ENCODE measurements at places on chromosomes 11 and 22.

- no peak for DNase-seq
Observed at GRCh38 chr11:18457450-18457849, 1.8 kb downstream of the LDHAL6A start.

GRCh38 chr11:34948696-34949095, 32.3 kb downstream of the PDHX start:
- no peak for DNase-seq

DNA sequence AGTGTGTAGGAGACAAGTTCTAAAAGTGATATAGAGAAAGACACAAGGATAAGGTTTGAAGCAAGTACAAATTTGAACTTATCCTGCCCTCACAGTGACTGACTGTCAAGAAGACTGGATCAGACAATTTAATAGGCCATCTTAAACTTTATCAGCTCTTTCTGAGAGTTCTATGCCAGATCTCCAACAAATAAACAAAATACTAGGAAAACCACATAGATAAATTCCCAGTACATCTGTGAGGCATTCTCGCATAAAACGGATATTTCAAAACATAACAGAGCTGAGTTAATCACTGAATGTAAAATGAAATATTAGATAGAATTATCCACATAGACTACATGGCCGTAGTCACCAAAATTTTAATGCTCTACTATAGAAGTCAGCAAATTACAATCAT, 120.9 kb upstream of the LUZP2 start:
- DNase-seq = no peak

DNA sequence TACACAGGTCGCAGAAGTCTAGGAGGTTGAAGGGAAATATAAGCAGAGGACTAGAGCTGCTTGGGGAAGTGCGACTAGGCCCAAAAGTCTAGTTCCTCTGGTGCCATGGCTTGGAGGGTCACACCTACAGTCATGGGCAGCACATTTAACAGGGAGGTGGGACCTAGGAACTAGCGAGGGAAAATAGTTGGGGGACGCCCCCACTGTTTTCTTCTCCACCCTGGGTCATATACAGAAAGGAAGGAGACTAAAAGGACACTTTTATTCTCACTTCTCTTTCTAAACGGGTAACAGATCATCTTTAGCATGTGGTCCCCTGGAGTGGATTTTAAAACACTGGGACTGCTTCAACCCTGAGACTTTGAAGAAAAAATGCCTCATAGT, 16.6 kb downstream of the APIP start:
- DNase-seq = no peak

- no peak for DNase-seq
Observed at GRCh38 chr11:92111287-92111686, 113.3 kb upstream of the FAT3 start.

DNA sequence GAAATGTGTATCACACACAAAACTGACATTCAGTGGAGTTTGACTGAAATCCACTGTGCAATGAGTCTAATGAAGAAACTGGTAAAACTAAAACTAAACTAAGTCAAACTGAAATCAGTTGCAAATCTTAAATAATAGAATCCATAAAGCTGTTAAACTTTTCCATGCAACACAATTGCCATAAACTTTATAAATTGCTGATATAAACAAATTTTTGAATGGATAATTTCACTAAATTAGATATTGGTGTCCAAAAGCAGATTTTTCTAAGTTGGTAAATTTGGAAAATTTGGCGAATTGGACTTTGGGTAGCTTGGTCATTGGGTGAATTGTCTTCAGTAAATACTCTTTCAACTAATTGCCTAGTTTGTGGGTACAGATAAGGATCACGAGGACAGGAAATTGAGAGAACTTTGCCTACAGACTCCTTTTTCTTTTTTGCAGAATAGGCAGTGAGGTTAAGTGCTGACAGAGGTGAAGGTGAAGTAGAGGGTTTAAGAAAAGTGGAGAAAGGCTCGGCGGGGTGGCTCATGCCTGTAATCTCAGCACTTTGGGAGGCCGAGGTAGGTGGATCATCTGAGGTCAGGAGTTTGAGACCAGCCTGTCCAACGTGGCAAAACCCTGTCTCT, 12.8 kb downstream of the MRPL17 start:
- DNase-seq = no peak

DNA sequence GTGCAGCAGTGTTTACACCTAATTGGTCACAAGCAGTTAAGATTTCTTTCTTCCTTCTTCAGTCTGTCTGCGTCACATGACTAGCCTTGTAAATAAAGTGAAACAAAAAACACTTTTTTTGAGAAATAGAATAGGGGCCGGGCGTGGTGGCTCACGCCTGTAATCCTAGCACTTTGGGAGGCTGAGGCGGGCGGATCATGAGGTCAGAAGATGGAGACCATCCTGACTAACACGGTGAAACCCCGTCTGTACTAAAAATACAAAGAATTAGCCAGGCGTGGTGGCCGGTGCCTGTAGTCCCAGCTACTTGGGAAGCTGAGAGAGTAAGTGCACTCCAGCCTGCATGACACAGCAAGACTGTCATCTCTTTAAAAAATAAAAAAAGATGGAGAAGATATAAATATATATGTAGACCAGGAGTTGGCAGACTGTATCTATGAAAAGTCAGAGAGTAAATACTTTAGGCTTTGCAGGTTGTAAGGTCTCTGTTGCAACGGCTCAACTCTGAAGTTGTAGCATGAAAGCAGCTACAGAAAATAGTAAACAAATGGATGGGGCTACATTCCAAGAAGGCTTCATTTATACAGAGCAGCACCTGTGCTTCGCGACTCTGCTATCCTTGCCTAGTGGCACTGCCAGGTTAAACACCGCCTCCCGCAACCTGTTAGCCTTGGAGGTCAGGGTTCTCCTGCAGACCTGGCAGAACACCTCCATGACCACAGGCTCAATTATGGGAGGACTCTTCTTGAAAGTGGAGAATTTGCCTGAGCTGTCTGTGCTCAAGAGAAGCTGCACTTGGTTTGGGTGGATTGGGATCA, 55.9 kb downstream of the PPP6R2 start:
- no peak for DNase-seq

GRCh38 chr22:31019191-31019930, 50.3 kb downstream of the TUG1 start:
- no peak for DNase-seq

Data from activated effector memory CD4-positive, alpha-beta T cell treated with Interleukin-2 at 50 U/mL for 16 hours (primary cell).